ENCODE measurements at places on chromosomes 1 and 21. TPM values are rescaled to one million over a fixed set of nuclear protein-coding genes. Genes with fewer than 3 reads are reported as not detected.

Gene CA6
- not detected for total RNA-seq

Gene CYYR1
- 4.2 TPM for total RNA-seq

Gene THEM4
- 8.4 TPM for total RNA-seq

Gene TMEM35B
- total RNA-seq: 23.0 TPM

Gene ELF3
- not detected for total RNA-seq

Gene SPOCD1
- not detected for total RNA-seq

Gene PDE9A
- 1.6 TPM for total RNA-seq

Gene C1orf216
- total RNA-seq: 10.4 TPM

Data from skeletal muscle tissue (tissue), 5 donors.